ENCODE measurements at places on chromosomes 12 and 14.

DNA sequence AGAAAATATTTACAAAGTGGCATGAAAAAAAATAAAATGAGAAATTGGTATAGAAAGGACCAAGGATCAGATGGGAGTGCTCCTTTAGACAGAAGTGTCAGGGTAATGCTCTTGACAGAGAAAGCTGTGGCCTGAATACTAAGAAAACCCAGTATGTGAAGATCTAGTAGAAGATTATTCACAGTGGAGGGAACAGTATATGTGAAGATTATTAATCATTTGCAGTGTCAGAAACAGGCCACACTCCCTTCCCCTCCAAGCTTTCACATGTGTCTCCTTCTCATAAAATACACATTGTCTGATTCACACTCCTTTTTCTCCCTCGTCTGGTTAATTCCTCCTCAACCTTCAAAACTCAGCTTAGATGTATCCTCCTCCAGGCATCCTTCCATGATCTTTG lies 41.3 kb downstream of the CAPS2 start:
- DNase-seq, result no peak

DNA sequence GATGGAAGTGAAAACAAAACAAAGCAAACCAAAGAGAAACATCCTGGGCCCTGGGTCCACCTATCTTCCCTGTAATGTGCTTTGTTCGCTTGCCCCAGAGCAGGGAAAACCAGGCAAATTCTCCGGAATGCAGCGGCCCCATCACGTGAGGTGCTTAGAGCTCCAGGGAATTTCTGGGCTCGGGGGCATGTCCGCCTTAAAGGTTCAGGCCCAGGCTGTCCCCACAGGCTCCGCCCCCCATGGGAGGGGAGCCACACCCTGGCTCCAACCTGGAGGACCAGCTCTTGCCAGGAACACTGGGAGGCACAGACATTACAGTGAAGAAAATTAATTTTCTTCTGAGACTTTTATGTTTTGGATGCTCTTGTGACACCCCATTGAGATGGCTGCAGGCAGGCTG lies 69.9 kb downstream of the RBM19 start:
- DNase-seq, result no peak

GRCh38 chr14:91283666-91284065 lies 39.2 kb upstream of the GPR68 start:
- DNase-seq, result no peak

DNA sequence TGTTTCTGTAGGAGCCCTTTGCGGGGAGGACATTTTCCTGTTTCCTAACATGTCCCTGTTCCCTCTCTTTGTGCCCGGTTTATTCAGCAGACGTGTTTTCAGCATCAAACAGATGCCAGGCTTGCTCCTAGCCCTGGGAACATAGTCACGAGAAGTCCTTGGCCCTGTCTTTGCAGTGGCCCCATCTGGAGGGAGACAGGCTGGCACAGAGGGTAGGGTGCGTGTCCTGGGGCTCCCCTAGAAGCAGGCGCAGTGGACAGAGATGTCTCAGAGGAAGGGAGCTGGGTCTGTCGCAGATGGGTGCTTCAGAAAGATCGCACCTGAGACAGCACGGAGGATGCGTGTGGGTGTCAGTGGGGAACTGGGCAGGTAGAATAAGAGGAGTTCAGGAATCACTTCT lies 75.0 kb upstream of the DYNC1H1 start:
- DNase-seq, result no peak

- DNase-seq, result no peak
These were observed 16.5 kb upstream of the YY1 start for GRCh38 chr14:100222224-100223093.

GRCh38 chr12:41700940-41701339 lies 443.7 kb downstream of the GXYLT1 start:
- no peak for DNase-seq

DNA sequence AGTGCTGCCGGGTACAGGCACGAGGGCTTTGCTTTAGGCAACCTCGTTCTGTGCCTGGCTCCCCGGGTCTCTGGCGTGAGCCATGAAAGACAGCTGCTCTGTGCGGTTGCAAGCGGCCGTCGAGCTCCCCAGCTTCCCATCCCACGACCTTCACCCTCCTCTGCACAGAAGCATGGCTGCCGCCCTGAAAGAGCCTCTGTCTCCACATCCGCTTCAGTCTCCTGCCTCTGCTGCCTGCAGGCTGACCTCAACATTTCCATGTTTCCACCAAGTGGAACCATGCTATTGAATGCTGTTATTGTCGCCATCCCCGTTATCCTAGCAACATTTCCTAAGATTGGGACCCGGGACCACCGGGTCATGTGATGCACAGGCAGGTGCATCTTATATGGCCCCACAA lies 57.1 kb downstream of the KDM2B start:
- DNase-seq, result no peak
